Stimulated activated CD4-positive, alpha-beta T cell treated with anti-CD3 and anti-CD28 coated beads, Interleukin-1b, Interleukin-23, amount 100 ng/mL, for 48 hours (primary cell): ENCODE measurements at places on chromosomes 1 and 21.

- no peak for DNase-seq
These were observed 65.5 kb downstream of the CASZ1 start for GRCh38 chr1:10730985-10731384.

DNA sequence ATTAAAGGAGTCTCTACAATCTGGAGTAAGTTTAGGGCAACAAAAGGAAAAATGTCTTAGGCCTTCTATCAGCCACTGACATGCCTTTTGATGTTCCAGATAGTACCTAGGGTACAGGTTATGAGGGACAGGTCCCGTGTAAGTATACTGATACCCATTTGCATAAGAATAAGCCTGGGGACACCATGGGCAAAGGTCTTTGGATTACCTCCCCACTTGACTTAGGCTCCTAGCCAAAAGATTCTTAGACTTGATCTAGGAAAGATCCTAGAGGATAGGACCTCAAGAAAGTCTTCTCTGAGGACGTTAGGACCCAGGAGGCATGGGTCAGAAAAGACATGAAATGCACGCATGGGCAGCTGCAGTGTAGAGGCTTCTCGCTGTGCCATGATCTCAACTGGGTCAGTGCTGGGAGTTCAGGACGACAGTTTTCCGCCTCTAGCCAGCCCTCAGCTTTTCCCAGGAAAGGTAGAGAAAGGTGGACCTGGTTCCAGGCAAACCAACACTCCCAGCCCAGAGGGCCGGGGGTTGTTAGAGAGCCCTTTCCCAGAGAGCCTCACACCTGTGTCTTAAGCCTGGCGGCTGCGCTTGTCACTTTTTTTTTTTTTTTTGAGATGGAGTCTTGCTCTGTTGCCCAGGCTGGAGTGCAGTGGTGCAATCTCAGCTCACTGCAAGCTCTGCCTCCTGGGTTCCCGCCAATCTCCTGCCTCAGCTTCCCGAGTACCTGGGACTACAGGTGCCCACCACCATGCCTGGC is 26.6 kb downstream of the MSTO1 start:
- no peak for DNase-seq

DNA sequence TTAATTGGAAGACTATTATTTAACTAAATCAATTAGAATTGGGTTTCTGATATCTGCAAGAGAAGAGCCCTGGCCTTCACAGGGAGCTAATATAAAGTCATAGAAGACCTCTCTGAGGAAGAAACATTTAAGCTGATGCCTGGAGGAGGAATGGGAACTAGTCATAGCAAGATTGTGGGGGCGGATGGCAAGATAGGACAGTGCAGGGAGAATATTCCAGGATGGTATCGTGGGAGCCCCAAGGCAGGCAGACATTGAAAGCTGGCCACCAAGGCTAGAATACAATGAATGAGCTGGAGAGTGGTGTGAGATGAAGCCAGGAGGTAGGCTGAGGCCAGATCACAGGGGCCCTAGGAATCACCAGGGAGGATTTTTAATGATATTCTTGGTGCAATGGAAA is 20.8 kb upstream of the MYSM1 start:
- no peak for DNase-seq

DNA sequence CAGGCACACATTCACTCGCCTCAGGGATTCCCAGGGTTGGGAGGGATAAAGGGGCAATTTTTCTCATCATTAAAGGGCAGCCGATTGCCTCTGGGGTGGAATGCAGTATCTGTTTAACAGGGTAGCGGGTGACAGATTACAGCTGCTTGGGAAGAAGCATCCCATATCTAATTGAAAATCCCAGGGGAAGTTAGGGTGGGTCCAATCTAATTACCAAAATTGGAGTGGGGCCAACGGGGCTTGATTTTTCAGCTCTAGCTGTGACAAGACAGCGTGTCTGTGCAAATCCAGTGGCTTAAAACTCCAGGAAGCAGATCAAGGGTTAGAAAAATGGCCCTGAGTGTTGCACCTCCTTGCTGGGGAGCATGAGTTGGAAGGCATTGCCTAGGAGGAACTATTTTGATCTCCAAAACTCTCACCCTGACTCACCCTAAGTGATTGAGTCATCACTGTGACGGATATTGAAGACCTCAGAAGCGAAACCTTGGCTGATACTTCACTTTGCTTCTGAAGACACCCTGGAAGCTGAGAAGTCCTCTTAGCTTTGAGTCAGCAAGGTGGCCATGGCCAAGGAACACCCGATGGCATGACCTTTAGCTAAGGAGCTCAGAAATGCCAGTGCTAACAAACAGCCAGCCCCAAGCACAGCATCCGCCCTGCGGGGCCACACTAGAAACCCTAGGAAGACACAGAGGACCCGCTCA is 46.0 kb downstream of the GRHL3 start:
- peak; percentile 58 for DNase-seq

DNA sequence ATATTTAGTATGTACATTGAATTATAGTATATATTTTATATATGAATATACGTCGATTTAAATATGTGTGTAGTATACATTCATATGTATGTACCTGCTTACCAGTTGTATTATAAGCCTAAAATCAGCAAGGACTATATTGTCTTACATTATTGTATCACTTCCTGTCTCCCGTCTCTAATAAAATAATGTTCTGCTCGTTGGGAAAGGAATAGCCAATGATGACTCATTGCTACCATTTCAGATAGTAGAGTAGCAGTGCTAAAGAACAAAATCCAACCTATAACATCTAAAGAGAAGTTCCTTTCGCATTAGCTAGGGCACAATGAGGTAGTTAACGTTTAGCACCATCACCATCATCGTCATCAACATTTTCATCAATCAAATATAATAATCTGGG is 39.9 kb upstream of the SMYD2 start:
- DNase-seq: no peak

DNA sequence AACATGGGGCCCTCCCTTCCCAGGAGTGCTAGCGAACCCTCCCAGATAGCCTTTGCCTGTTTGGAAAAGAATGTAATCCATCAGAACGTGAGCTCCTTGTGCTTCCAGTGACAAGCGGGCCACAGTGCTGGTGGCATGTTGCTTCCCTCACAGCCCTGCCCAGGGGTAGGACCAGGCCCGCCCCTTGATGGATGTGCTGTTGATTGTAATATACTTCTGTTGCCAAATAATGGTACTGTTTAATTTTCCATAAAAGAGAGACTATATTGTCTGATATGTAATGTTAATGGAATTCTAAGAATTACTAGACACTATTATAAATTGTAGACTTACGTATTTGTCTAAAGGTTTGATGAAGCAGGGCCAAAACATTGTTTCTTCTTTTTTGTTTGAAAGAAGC is 16.4 kb downstream of the ATP5PO start:
- DNase-seq: no peak
